ENCODE measurements at places on chromosomes 7 and 10. TPM values are rescaled to one million over a fixed set of nuclear protein-coding genes. Genes with fewer than 3 reads are reported as not detected.

- no peaks in the 10 kb centered on the region for H3K36me3 ChIP-seq
- H3K27me3 ChIP-seq: no peaks in the 10 kb centered on the region
- H3K4me1 ChIP-seq: no peaks in the 10 kb centered on the region
- H3K4me3 ChIP-seq: peak overlapping the region; percentile 61
- H3K27ac ChIP-seq: peak overlapping the region; percentile 95
Observed at GRCh38 chr7:143901332-143901667, 676 bp downstream of the TCAF1 start.

DNA sequence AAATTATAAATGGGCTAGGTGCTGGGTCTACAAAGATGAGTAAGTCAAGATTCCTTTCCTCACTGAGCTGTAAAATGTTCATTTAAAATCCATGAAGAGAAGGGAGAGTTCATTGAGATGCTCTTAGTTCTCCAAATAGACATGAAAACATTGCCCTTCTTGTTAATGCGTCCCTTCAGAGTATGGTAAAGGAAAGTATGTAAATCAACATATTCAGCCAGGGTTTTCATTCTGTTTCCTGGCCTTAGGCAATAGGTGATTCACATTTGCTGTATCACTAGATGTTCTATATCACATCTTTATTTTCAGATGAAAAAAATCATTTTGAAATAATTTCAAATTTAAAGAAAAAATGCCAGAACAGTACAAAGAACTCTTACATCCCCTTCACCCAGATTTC, 5.4 kb downstream of the ANKIB1 start:
- DNase-seq: no peak
- H3K27me3 ChIP-seq: no peaks in the 10 kb centered on the region
- no peaks in the 10 kb centered on the region for H3K36me3 ChIP-seq
- no peaks in the 10 kb centered on the region for H3K4me1 ChIP-seq
- no peak overlapping the region for H3K4me3 ChIP-seq

GRCh38 chr10:43091846-43092245, 15.0 kb downstream of the RET start:
- no peak overlapping the region for H3K27ac ChIP-seq
- H3K36me3 ChIP-seq: no peaks in the 10 kb centered on the region
- no peaks in the 10 kb centered on the region for H3K27me3 ChIP-seq
- no peaks in the 10 kb centered on the region for H3K4me1 ChIP-seq
- no peak overlapping the region for H3K4me3 ChIP-seq
- no peak for DNase-seq

- H3K27ac ChIP-seq: no peak overlapping the region
- DNase-seq: no peak
- H3K4me3 ChIP-seq: no peak overlapping the region
- no peaks in the 10 kb centered on the region for H3K4me1 ChIP-seq
- no peaks in the 10 kb centered on the region for H3K36me3 ChIP-seq
Observed at GRCh38 chr10:113247050-113247449, 297.0 kb downstream of the TCF7L2 start.

GRCh38 chr7:40057292-40057691, 77.1 kb downstream of the MPLKIP start:
- H3K27me3 ChIP-seq: no peaks in the 10 kb centered on the region
- no peak overlapping the region for H3K4me3 ChIP-seq
- no peaks in the 10 kb centered on the region for H3K4me1 ChIP-seq
- no peak overlapping the region for H3K27ac ChIP-seq
- no peak for DNase-seq

DNA sequence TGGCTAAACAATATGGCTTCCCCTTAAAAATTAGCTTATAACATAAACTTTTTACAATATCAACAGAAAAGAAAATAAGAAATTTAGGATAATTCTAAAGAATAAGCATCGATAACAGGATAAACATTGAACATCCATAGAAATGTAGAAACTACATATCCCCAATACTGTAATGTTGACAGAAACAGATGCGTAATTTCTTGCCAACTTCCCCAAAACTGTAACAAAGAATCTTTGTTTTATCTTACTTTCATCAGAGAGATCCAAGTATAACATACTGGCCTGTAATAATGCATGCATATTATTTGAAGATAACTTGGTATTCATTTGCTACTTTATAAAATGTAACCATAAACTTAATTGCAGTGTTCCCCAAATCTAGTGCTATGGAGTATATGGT, 339.9 kb downstream of the ARL4A start:
- no peaks in the 10 kb centered on the region for H3K36me3 ChIP-seq
- DNase-seq: no peak
- H3K4me3 ChIP-seq: no peak overlapping the region

GRCh38 chr10:34667177-34667576, 147.9 kb downstream of the PARD3 start:
- no peak for DNase-seq
- no peaks in the 10 kb centered on the region for H3K36me3 ChIP-seq
- no peaks in the 10 kb centered on the region for H3K4me1 ChIP-seq
- H3K4me3 ChIP-seq: no peak overlapping the region
- no peak overlapping the region for H3K27ac ChIP-seq
- no peaks in the 10 kb centered on the region for H3K27me3 ChIP-seq

- H3K36me3 ChIP-seq: no peaks in the 10 kb centered on the region
- H3K27me3 ChIP-seq: no peaks in the 10 kb centered on the region
- no peaks in the 10 kb centered on the region for H3K4me1 ChIP-seq
- no peak for DNase-seq
- H3K27ac ChIP-seq: no peak overlapping the region
Observed at GRCh38 chr10:17685233-17685840, 41.4 kb downstream of the STAM start.

DNA sequence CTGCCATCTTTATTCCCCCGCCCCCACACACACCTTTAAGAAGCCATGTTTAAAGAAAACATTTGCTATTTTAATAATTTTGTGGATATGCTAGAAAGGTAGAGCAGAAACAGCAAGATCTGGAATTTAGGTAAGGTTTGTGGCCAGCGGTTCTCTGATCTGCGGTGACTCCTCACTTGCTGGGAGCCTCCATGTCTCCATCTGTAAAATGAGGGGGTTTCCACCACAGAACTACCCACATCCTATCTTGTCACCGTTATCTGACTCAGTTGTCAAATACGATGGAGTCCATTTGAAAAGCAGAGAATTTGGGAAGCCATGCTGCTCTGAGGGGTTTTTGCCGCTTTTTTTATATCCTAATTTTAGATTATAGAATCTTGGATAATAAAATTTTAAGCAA, 23.3 kb downstream of the MACC1 start:
- H3K4me3 ChIP-seq: no peak overlapping the region
- no peaks in the 10 kb centered on the region for H3K4me1 ChIP-seq
- peak overlapping the region; percentile 73 for H3K27ac ChIP-seq

- DNase-seq: no peak
- H3K27me3 ChIP-seq: no peaks in the 10 kb centered on the region
- H3K4me1 ChIP-seq: no peaks in the 10 kb centered on the region
- no peaks in the 10 kb centered on the region for H3K36me3 ChIP-seq
- no peak overlapping the region for H3K27ac ChIP-seq
- no peak overlapping the region for H3K4me3 ChIP-seq
Observed at GRCh38 chr10:132926070-132926469, 16.3 kb downstream of the CFAP46 start.

- H3K27ac ChIP-seq: no peak overlapping the region
- DNase-seq: no peak
- no peak overlapping the region for H3K4me3 ChIP-seq
- no peaks in the 10 kb centered on the region for H3K27me3 ChIP-seq
- H3K36me3 ChIP-seq: no peaks in the 10 kb centered on the region
- H3K4me1 ChIP-seq: no peaks in the 10 kb centered on the region
Observed at GRCh38 chr7:155727616-155728015, 83.2 kb downstream of the RBM33 start.

GRCh38 chr10:61747307-61747706, 84.6 kb downstream of the CABCOCO1 start:
- H3K4me3 ChIP-seq: no peak overlapping the region
- no peaks in the 10 kb centered on the region for H3K4me1 ChIP-seq
- DNase-seq: no peak

DNA sequence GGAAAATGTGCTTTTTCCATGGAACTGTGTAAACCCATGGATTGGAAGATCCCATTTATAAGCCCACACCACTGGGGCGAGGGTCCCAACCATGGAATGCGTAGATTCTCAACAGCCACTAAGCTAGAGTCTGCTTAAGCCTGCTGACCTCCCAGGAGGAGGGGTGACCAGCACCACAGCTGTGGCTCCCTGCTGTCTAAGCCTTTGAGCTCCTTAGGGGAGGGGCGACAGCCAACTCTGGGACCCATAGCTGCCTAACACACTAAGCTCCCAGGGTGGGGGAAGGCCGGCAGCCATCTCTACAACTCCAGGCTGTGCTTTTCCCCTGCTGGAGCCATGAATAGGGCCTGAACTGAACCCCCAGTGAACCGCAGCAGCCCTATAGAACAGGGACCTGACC, 249.8 kb upstream of the HPS1 start:
- H3K4me3 ChIP-seq: no peak overlapping the region
- DNase-seq: no peak
- no peak overlapping the region for H3K27ac ChIP-seq
- no peaks in the 10 kb centered on the region for H3K36me3 ChIP-seq
- no peaks in the 10 kb centered on the region for H3K4me1 ChIP-seq
- H3K27me3 ChIP-seq: no peaks in the 10 kb centered on the region

DNA sequence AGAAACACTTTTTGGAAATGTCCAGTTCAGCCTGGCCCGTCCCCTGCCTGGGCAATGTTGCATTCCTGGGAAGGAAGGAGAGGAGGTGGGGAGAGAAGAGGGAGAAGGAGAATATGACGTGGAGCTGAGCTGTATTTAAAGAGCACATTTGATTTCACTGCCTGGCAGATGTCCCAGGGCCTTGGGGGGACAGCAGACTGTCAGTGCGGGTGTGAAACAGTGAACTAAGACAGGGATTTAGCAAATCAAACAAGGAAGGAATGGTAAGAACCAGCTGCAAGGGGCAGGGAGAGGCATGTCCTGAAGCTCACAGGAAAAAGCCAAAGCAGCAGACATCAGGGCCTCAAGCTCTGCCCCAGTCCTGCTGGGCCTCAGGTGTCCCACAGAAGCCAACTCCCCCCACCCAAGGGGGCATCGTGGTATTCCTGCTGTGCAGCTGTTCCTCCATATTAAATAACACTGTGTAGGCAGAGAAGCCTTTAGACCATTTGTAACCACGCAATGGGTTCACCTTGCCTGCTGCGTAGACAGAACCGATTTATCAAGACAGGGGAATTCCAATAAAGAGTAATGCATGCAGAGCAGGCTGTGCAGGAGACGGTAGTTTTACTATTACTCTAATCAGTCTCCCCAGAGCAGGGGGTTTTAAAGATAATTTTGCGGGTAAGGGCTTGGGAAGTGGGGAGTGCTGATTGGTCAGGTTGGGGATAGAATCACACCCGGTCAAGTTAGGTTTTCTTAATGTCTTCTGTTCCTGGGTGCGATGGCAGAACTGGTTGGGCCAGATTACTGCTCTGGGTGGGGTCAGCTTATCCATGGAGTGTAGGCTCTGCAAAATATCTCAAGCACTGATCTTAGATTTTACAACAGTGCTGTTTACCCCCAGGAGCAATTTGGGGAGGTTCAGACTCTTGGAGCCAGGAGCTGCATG, 18.3 kb downstream of the LEP start:
- H3K27me3 ChIP-seq: no peaks in the 10 kb centered on the region
- no peaks in the 10 kb centered on the region for H3K4me1 ChIP-seq
- no peak overlapping the region for H3K4me3 ChIP-seq
- no peaks in the 10 kb centered on the region for H3K36me3 ChIP-seq
- no peak overlapping the region for H3K27ac ChIP-seq

DNA sequence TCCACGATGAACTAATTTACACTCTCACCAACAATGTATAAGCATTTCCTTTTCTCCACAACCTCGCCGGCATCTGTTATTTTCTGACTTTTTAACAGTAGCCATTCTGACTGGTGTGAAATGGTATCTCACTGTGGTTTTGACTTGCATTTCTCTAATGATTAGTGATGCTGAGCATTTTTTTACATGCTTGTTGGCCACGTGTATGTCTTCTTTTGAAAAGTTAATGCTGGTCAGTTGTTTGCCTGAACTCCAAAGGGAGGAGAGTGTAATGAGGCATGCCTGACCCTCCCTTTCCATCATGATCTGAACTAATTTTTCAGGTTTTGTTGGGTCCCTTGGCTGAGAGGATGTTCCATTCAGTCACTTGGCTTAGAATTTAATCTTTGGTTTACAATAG, 50.7 kb upstream of the SVIL start:
- H3K36me3 ChIP-seq: no peaks in the 10 kb centered on the region
- peaks cover 6% of the 10 kb centered on the region for H3K4me1 ChIP-seq
- no peak for DNase-seq
- H3K27ac ChIP-seq: no peak overlapping the region
- H3K27me3 ChIP-seq: no peaks in the 10 kb centered on the region

GRCh38 chr7:138665249-138665648, 35.9 kb downstream of the SVOPL start:
- no peak for DNase-seq
- no peak overlapping the region for H3K4me3 ChIP-seq
- H3K36me3 ChIP-seq: no peaks in the 10 kb centered on the region
- H3K27ac ChIP-seq: no peak overlapping the region

DNA sequence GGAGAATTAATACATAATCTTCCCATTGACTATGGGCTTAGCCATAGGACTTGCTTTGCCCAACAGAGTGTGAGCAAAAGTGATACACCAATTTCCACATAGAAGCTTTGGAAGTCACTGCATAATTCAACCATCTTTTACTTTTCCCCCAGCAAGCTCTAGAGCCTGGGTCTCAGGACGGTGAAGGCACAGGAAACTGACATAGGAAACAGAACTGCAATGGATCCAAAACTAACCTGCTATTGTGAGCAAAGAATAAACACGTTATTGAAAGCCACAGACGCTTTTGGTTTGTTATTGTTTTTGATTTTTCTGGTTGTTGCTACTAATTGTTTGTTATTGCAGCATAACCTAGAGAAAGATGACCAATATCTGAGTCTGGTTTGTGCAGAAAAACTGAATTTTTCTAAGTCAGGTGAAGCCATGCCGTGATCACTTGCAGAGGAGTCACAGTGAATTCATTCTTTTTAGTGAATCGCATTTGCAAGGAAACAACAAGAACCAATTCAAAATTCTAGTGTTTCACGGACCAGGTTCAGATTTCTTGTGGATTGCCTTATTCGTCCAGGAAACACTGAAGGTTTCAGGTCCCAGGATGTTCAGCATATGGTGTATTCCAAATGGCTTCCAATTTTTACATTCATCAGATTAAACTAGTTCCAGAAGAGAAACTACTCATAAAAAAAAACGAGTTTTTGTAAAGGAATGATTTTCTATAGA, 52.8 kb downstream of the CUBN start:
- H3K27me3 ChIP-seq: no peaks in the 10 kb centered on the region
- no peak for DNase-seq
- no peaks in the 10 kb centered on the region for H3K36me3 ChIP-seq
- no peak overlapping the region for H3K4me3 ChIP-seq

DNA sequence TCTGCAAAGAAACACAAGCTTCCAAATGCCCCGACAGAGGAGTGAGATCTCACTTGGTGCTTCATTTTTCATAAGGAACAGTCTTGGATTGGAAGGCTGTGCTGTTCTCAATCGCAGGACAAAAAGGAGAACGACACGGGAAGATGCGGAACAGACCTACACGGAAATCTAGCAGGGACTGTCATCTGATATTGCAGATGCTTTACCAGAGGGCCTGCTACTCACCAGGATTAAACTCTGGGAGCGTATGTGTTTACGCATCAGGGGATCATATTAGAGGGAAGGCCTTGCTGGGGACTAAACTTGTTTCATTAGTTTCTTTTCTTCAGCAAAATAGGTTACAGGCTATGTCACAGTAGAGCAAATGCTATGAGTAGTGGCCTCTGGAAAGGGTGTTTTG, 82.8 kb upstream of the EEPD1 start:
- H3K36me3 ChIP-seq: no peaks in the 10 kb centered on the region
- no peaks in the 10 kb centered on the region for H3K27me3 ChIP-seq
- H3K4me1 ChIP-seq: no peaks in the 10 kb centered on the region

LLCFC1 gene
- total RNA-seq: not detected

FBXL13 gene
- total RNA-seq: 1.2 TPM

SLC39A12 gene
- not detected for total RNA-seq

FAM241B gene
- 5.4 TPM for total RNA-seq

AMZ1 gene
- 0.35 TPM for total RNA-seq

MMRN2 gene
- total RNA-seq: 53.6 TPM

HYAL4 gene
- total RNA-seq: not detected

Data from uterus (tissue), 4 donors.